Dermis microvascular lymphatic vessel endothelial cell (primary cell): ENCODE measurements at places on chromosomes 2 and 18. TPM values are rescaled to one million over a fixed set of nuclear protein-coding genes. Genes with fewer than 3 reads are reported as not detected.

- no peak for DNase-seq
These were observed 384.6 kb upstream of the LRRTM1 start for GRCh38 chr2:80689106-80689505.

Gene GCKR
- total RNA-seq = 0.13 TPM in 1 of 2 replicates, not detected in the other

- no peak for DNase-seq
These were observed 73.1 kb downstream of the BOD1L2 start for GRCh38 chr18:57219964-57220363.

GRCh38 chr2:225040856-225041206 is 1.4 kb downstream of the DOCK10 start:
- DNase-seq = no peak

DNA sequence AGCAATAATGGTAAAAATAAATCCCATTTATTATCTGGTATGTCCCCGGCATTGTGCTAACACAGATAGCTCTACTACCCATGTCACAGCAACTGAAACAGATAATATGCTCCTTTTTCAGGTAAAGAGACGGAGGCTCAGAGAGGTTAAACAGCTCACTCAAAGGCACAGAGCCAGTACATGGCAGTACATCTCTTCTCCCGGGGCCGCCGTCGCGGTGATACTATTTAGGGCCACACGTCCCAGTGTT is 693 bp upstream of the PDK1 start:
- DNase-seq = no peak

DNA sequence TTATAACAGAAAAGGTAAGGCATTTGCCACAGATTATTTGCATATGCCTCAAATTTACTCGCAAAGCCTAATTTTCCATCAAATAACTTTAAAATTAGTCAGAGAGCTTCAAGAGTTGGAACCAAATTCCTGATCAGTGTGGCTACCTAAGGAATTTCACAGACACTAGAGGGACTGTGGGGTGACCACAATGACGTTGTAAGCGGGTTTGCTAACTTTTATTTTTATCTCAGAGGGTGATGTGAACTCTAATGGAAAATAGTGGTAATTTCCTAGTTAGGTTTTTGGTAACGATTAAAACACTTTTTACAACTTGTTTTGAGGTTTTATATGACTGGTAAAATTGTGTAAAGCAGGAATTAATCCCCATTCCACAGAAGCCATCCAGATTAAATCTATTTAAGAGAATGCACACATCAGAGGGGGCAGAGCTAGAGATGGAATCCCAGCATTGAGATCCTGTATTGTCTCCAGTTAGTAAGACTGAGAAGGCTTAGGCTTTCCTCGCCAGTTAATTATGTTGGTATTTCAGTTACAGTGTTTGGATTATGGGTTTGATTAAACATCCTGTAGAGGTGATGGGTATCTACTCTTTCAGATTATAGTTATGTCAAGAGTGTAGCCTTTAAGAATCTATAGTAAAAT is 129.0 kb downstream of the GPD2 start:
- no peak for DNase-seq

DNA sequence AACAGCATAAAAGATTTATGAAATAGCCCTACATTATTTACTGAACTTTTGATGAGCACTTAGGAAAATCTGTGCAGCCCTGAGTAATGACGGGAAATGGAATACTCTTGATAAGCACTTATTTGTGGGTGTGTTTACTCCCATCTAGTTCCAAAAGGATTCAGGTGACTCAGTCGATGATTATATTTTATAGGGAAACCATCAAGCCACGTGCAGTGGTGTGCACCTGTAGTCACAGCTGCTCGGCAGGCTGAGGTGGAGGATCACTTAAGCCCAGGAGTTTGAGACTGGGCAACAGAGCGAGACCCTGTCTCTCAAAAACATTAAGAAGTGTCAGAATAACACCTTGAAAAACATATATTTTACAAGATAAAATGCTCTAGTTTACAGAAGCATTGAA is 91.9 kb downstream of the CABYR start:
- DNase-seq = no peak

GRCh38 chr2:162694266-162694665 is 144.3 kb downstream of the KCNH7 start:
- DNase-seq = no peak

Gene SERPINB13
- not detected in 2 replicates for total RNA-seq

DNA sequence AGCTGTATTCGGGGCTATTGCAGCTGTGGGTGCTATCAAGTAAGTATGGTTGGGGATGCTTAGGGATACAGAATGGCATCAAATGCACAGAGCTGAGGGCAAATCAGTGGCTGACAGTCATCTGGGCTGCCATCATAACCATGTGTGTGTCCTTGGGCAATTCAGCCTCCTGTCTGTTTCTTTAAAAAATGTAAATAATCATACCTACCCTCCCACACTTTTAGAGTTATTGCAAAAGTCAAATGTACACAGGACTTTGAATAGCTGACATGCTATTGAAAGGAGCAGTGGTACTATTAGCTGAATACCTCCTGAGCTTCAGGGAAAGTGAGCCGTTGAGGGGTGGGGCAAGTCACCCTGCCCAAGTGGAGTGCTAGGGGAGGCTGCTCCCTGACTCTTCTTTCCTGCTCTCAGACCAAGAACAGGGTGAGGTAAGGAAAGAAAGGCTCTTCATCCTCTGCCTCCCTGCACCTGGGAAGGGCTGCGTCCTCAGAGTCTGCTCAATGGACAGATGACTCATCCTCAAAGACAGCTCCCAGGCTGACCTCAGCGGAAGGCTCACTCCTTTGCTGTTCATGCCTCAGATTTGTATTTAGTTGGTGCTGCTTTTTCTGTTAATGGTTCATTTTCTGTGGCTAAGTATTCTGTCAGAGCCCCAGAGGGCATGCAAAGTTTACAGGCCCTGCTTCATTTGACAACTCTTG is 54.9 kb upstream of the BZW1 start:
- DNase-seq = peak; percentile 63

GRCh38 chr2:12603781-12604295 is 112.9 kb upstream of the TRIB2 start:
- DNase-seq = no peak

DNA sequence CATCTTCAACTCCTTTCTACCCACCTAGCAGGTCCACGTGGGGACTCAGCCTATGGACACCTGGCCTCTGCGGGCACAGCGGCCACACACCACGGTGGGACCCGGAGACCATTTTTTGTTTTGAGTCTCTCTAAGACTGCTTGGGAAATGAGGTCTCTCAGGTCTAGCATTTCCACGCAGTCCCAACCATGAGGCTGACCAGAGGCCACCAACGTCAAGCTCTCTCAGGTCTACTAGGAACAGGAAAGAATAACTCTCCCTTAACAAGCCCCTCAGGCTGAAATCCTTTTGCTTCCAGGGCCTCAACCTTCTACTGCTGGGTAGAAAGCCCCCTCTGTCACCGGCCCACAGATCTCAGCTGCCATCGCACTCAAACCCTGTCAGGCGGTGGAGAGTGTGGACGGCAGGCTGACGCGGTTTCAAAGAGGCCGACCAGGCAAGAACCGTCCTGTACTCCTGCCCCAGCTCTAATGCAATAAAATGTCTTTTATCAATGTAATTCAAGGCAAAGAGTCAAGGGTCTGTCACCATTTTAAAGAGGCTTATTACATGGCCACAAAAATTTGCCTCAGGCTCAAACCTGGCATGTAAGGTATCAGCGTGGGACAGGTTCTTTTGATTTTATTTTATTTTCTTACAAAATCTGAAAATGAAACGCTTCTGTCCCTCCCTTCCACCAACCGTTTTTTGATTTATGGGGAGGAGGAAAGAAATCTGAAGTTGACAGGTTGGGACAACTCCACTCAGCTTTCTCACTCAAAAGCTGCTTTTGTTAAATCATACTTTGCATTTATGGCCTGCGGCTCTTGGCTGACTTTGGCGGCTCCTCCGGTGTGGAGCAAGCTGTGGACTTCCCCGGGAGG is 74.0 kb downstream of the BCL11A start:
- no peak for DNase-seq

Gene ANKRD62
- not detected in 2 replicates for total RNA-seq

DNA sequence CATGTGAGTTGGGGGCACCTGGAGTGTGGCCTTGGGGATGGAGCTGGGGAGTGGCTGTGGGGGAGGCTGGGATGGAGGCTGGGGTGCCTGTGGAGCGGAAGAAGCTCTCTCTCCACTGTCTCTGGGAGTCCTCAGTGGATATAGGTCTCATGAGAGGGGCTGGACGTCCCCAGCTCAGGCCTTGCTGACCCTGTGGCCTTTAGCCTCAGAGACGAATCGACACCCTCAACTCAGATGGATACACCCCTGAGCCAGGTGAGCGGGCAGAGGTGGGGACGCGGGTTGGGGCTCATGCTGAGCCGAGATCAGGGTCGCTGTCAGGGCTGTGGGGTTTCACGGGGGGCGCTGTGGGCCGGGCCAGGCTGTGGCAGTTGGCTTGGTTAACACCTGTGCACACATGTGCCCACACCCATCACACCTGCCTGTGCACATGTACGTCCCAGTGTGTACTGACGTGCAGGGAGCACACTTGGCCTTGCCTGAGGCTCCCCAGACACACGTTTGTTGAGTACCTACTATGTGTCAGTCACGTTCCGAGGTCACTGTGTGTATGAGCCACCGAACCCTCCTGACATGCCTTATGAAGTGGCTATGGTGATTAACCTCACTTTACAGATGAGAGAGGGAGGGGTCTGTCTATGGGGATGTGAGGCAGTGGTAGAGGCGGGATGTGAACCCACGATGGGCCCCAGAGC is 20.1 kb downstream of the ZAP70 start:
- no peak for DNase-seq

DNA sequence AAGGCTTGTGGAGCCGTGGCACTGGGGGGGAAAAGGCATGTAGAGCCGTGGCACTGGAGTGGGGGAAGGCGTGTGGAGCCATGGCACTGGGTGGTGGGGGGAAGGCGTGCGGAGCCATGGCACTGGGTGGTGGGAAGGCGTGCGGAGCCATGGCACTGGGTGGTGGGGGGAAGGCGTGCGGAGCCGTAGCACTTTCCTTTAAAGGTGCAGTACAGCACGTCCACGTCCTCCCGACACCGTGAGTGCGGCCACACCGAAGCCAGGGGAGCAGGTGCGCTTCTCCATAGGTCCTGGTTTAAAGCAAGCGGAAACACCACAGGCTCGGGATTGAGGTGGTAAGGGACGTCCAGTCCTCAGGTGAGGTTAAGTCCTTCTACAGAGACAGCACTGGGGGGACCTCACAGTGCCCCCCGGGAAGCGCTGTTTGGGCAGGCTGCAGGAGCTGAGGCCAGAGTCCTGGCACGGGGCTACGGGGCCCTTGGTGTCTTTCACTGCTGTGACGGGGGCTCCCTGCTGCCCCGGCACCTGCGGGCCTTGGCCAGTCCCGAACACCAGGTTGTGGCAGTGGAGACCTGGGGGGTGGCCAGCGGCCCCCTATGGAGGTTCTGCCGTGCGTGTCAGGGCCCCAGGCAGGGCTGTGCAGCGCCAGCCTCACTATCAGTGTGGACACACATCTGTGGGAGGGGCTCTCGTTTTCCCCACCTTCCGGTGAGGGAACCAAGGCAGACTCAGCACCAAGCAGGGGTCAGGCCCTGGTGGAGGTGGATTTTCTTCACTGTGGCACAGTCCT is 93.0 kb upstream of the CTDP1 start:
- DNase-seq = no peak

DNA sequence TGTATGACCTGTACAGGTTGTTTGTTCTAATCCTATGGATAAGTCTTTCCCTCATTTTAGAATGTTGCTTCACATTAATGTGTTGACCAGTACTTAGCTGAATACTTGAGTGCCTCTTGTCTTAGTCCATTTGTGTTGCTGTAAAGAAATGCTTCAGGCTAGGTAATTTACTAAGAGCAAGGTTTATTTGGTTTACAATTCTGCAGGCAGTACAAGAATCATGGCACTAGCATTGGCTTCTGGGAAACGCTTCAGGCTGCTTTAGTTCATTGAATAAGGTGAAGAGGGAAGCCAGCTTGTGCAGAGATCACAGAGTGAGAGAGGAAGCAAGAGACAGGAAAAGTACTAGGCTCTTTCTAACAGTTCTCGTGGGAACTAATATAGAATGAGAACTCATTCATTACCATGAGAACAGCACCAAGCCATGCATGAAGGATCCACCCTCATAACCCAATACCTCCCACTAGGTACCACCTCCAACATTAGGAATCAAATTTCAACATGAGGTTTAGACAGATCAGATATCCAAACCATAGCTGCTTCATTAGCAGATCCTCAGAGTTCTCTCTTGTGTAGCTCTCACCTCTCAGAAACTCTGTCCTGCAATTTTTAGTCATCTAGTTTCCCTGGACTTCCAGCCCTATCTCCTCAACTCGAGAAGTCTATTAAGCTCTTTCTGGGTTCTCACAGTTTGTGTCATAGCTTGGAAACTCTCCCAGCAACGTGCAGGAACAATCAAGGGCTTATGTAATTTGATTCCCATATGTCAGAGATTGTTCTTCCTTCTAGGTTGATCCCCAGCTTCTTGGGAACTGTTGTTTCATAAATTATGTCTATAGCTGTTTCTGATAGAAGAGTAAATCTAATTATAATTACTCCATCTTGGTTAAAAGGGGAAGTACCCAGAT is 2082.3 kb upstream of the CELF4 start:
- peak; percentile 64 for DNase-seq

DNA sequence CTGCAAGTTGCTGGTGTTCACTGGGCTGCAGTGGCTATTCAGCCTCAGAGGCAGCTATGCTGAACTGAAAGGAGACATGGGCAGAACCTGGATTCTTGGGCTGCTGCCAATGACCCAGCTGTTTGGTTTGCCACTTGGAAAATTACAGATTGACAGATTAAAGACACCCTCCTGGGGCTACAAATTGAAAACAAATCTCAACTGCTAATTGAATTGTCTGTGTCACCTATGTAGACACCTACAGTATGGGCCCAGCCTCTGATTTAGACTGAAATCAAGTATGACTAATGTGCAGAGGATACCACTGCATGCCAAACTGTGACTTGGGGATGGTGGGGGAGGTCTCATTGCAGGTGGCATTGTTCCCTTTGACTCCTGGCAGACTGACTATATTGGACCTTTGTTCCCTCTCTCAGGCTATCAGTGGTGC is 42.8 kb downstream of the ITSN2 start:
- peak; percentile 21 for DNase-seq

Gene ABCB11
- total RNA-seq = not detected in 2 replicates

GRCh38 chr2:7363906-7364305 is 446.7 kb downstream of the RNF144A start:
- DNase-seq = no peak

Gene OTX1
- under 0.01 TPM in 1 of 2 replicates, not detected in the other for total RNA-seq

Gene CYS1
- under 0.01 TPM in 2 replicates for total RNA-seq

GRCh38 chr2:176446718-176447414 is 177.6 kb downstream of the MTX2 start:
- DNase-seq = peak; percentile 56

DNA sequence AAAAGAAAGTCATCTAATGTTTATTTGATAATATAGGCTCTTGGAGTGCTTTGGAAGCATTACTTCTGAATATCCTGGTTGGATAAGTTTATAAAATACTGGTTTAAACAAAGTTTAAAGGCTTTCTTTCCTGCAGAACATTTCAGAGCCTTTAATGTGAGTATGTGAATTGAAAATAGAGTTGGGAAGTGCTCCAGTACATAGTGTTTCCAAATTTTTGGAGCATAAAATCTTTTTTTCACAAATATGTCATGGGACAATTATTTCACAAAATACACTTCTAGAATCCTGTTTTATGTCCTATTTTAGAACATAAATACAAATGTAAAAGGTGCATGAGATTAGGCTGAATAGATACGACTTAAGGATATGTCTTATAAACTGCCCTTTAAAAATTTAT is 158.9 kb upstream of the HNRNPA3 start:
- DNase-seq = no peak

GRCh38 chr18:11027862-11028261 is 121.5 kb downstream of the PIEZO2 start:
- DNase-seq = no peak
